ENCODE measurements at places on chromosomes 11 and 22.

DNA sequence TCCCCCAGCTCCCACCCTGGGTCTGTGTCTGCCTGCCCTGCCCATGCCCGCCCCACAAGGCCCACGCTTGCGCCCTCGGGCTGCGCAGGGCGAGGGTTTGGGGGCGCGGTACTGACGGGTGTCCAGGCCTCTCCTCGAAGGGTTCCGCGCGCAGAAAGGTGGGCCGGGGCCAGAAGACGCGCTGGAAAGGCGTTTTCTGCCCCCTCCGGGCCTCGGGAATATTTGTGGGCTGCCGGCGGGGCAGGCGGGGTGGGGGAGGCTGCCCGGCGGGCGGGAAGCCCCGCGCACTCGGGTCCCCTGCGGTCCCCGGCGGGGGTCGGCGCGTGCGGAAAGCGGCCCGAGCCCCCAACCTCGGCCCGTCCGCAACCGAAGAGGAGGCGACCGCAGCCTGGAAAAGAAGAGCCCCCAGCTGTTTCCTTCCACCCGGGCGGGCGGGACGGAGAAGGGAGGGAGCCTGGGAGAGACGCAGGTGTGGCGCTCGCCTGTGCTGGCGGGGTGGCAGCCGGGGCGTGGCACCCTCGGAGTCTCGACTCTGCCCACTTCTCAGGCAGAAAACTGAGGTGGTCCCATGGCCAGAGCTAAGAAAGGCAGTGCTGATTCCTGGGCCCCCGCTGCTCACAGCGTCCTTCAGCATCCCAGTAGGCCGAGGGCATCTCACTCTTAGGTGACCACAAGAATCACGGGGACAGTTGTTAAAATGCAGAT lies 59.0 kb downstream of the THAP12 start:
- no peak for DNase-seq
- 0 out of 2 replicates have a peak, but pooled peaks cover 6% of the 10 kb centered on the region for H3K4me1 ChIP-seq

DNA sequence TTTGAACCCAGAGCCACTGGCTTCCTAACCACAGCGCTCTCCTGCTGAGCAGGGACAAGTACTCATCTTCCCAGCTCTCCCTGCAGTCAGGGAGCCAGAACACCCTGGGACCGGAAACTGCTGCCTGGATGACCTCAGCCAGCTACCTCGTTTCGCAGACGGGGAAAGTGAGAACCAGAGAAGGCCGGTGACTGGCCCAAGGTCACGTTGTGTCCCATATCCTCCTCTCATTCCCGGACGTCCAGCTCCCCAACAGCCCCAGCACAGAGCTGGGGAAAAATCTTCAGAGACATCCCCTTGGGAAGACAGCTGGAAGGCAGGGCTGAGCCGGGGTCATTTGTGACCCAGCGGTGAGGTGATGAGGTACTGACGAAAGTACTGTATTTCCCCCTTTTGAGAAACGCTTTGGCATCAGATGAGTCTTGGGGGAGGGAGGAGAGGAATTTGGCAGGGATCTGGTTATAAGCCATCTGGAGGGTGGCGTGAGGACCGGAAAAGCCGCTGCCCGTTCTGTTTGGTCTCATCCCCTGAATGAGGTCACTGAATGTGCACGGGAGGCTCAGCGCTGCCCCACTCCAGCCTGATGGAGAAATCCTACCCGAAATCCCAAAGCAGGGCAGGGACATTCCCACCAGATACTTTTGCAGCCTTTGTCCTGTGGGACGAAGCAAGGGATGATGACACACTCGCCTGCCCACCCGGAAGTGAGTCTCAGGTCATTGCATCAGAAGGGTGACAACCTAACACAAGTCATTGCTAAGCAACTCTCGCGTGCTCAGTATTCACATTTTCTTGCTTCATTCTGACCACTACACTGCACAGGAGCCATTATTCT lies 41.1 kb downstream of the LIF start:
- no peaks in the 10 kb centered on the region for H3K36me3 ChIP-seq
- H3K4me1 ChIP-seq: peaks cover 88% of the 10 kb centered on the region
- H3K4me3 ChIP-seq: peak overlapping the region; percentile 27

DNA sequence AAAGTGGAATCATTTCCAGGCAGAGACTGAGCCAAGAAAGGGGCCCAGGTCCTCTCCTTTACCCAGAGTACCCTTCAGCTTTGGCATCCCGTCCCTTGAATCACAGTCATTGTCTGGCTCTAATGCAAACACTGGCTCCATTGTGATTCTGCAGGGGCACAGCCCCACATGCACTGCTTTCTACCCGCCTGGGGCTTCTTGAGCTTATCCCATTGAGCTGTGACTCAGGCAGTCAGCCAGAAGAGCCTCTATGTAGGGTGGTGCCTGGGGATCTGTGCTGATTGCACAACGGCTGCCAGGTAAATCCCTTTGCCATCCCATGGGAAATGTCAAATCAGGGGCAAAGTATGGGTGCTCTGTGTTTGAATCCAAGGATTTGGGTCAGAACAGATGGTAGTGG lies 88.9 kb downstream of the RASSF10 start:
- DNase-seq: peak; percentile 78
- H3K27ac ChIP-seq: no peak overlapping the region
- H3K4me3 ChIP-seq: no peak overlapping the region
- no peaks in the 10 kb centered on the region for H3K36me3 ChIP-seq
- H3K4me1 ChIP-seq: peaks cover 15% of the 10 kb centered on the region

DNA sequence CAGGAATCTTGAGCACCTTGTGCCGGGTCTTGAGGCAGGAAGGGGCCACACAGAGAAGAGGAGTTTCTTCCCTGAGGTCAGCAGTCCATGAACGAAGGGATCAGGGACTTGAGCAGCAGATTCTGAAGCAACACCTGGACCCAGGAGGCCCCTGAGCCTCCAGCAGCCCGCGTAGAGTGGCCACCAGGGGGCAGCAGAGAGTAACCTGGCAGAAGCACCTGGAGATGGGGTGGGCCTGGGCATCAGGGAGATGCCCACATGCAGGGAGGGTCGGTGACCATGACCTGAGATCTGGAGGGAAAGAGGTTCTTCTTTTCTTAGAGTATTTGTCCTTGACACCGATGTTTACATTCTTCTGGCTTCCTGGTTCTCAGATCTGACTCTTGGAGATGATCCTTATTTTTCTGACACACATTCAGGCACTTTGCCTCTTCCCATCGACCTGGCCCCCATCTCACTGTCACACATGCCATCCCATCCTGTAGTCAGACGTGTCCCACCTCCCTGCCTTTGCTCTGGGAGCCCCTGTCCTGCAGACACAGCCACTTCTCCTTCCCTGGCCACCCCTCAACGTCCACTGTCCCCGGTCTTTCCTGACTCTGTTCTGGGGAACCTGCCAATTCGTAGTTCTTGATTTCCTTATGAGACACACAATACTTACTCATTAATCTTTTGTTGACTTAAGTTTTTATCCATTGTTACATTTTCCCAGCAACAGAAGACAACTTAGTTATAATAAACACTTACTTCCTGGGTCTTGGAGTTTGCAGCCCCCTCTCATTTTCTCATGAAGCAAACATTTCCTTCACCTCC lies 66.5 kb downstream of the GGTLC2 start:
- peak; percentile 36 for DNase-seq
- H3K36me3 ChIP-seq: no peaks in the 10 kb centered on the region
- H3K4me1 ChIP-seq: no peaks in the 10 kb centered on the region
- H3K27me3 ChIP-seq: no peaks in the 10 kb centered on the region
- H3K4me3 ChIP-seq: no peak overlapping the region

- H3K36me3 ChIP-seq: no peaks in the 10 kb centered on the region
- peaks cover 32% of the 10 kb centered on the region for H3K27me3 ChIP-seq
- no peaks in the 10 kb centered on the region for H3K4me1 ChIP-seq
- DNase-seq: no peak
These were observed 32.2 kb downstream of the TSPAN18 start for GRCh38 chr11:44758983-44759382.

GRCh38 chr11:11074686-11075335 lies 217.0 kb upstream of the ZBED5 start:
- no peaks in the 10 kb centered on the region for H3K4me1 ChIP-seq
- H3K27me3 ChIP-seq: peaks cover 36% of the 10 kb centered on the region
- no peak overlapping the region for H3K27ac ChIP-seq
- H3K36me3 ChIP-seq: no peaks in the 10 kb centered on the region
- H3K4me3 ChIP-seq: no peak overlapping the region

DNA sequence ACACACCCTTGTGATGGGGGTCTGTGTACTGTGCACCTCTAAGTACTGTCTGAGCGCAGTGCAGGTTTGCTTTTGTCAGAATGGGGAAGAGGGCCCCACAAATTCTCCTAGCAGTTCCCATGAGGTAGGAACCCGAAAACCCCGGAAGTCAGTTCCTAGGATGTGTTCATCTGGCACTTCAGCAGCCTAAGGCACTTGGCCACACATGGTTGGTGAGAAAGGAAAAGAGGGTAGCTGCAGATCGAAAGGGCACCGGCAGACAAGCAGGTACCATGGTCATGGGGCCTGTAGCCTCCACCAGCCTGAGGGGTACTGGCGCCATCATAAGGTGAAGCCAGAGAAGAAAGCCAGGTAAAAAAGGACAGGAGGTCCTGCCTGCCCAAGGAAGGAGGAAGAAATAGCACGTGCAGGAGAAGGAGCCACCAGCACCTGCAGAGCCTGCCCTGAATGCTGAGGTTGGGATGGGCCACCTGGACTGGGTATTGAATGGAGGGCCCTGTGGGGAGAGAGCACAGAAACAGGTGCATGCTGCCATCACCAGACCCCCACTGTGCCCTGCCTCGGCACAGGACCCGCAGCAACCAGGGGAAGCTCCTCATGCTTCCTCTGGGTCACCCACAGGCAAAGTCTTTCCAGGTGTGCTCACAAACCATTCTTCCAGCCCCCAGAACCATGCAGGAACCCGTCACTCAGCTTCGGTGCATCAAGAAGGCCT lies 8.1 kb upstream of the CASTOR1 start:
- peak overlapping the region; percentile 88 for H3K27ac ChIP-seq
- H3K4me3 ChIP-seq: no peak overlapping the region
- peaks cover 59% of the 10 kb centered on the region for H3K4me1 ChIP-seq
- H3K36me3 ChIP-seq: peaks cover 15% of the 10 kb centered on the region

- DNase-seq: no peak
- no peaks in the 10 kb centered on the region for H3K36me3 ChIP-seq
- H3K4me3 ChIP-seq: no peak overlapping the region
- H3K27me3 ChIP-seq: peaks cover 69% of the 10 kb centered on the region
These were observed 88.3 kb downstream of the EFCAB6 start for GRCh38 chr22:43723816-43724215.

DNA sequence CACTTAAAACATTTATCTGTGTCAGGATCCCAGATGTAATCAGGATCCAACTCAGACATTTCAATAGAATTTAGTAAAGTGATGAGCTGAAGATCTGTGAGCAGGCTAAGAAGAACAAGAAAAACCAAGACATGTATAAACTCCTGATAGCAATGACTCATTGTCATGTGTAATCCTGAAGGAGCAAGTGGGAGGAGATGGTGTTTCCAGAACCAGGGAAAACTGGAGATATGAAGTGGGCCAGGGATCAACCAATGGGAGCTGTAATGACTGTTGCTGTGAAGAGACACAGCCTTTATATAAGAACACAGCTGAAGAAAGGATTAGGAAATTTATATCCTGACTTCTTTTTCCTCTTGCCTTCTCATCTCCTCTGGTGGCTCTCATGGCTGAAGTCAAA lies 682.5 kb upstream of the ARHGAP42 start:
- H3K36me3 ChIP-seq: no peaks in the 10 kb centered on the region
- H3K27ac ChIP-seq: no peak overlapping the region
- H3K4me3 ChIP-seq: no peak overlapping the region
- no peaks in the 10 kb centered on the region for H3K27me3 ChIP-seq
- no peaks in the 10 kb centered on the region for H3K4me1 ChIP-seq
- peak; percentile 25 for DNase-seq

DNA sequence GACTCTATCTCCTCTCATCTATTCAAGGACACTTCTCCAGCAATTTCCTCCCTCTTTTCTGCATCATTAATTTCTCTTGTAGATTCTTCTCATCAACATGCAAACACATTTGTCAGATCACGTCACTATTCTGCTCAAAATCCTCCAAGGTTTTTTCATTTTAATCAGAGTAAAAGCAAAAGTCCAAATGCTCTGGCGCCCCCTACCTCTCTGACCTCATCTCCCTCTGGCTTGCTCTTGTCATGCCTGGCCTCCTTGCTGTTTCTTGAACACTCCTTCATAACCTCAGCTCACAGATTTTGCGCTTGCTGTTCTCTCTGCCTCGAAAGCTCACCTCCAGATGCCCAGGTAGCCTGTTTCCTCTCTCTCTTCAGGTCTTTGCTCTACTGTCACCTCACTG lies 22.4 kb downstream of the RTCB start:
- no peak for DNase-seq
- no peaks in the 10 kb centered on the region for H3K27me3 ChIP-seq
- no peak overlapping the region for H3K4me3 ChIP-seq
- peaks cover 38% of the 10 kb centered on the region for H3K36me3 ChIP-seq

GRCh38 chr22:49650336-49651241 lies 177.1 kb downstream of the BRD1 start:
- H3K27ac ChIP-seq: no peak overlapping the region
- H3K36me3 ChIP-seq: no peaks in the 10 kb centered on the region
- DNase-seq: no peak
- H3K4me3 ChIP-seq: no peak overlapping the region
- peaks cover 78% of the 10 kb centered on the region for H3K27me3 ChIP-seq

DNA sequence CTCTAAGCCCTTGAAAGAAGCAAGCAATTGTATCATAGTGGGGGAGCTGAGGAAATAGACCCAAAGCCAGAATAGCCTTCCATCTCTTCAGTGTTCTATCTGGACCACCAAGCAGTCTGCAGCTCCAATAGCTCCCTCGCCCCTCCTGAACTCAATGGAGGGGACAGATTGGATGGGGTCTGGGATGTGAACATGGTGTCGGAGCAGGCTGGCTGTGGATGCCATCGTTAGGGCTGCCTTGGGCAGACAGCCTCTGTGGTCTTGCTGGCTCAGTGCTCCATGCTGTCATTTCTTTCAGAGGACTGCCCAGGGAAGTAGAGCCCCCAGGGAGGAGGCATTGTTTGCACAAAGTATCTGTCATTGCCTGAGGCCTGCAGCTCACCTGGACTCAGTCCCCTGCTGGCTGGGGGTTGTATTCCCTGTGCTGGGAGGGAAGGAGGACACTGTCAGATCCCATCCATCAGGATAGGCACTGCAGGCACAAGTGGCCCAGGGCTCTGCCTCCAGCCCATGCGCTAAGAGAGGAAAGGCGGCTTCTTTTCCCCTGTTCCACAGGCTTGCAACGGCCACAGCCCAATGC lies 537.7 kb downstream of the BUD13 start:
- H3K27me3 ChIP-seq: peaks cover 24% of the 10 kb centered on the region
- no peak overlapping the region for H3K4me3 ChIP-seq
- no peak for DNase-seq
- H3K4me1 ChIP-seq: no peaks in the 10 kb centered on the region

- no peaks in the 10 kb centered on the region for H3K27me3 ChIP-seq
- DNase-seq: peak; percentile 88
- H3K4me1 ChIP-seq: peaks cover 56% of the 10 kb centered on the region
- H3K4me3 ChIP-seq: peak overlapping the region; percentile 35
These were observed 459.1 kb downstream of the MIAT start for GRCh38 chr22:27116312-27117086.

Data from PC-9 (cell line).